ENCODE measurements at places on chromosomes 7 and 10.

DNA sequence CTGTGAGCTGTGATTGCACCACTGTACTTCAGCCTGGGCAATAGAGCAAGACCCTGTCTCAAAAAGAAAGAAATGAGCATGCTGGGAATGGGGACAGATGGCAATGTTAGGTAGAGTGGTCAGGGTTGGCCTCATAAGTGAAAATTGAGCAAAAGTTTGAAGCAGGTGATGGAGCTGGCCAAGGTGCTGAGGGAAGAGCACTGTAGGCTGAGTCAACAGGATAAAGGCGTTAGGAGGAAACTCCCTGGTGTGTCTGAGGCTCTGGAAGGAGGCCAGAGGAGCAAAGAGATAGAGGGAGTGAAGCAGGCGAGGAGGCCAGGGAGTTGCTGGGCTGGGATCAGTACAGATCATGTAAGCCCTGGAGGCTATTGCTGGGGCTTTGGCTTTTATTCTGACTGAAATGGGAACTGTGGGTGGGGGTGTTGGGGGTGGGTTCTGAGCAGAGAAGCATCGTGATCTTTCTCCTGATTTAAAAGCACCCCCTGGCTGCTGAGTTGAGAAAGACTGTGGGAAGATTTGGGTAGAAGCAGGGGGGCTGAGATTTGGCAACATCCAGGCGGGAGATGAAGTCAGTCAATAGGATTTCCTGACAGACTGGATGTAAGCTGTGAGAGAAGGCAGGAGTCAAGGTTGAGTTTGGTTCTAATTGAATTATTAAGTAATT, 52.5 kb upstream of the VKORC1L1 start:
- no peak for DNase-seq

GRCh38 chr10:130038611-130039109, 72.0 kb downstream of the C10orf143 start:
- DNase-seq, result no peak

- DNase-seq, result no peak
Measured at GRCh38 chr7:73437621-73438416, 4.2 kb downstream of the FZD9 start.

- no peak for DNase-seq
Measured at GRCh38 chr7:31705377-31705776, 18.4 kb downstream of the PPP1R17 start.

GRCh38 chr10:117483056-117483590, 59.4 kb upstream of the EMX2 start:
- no peak for DNase-seq

- no peak for DNase-seq
Measured at GRCh38 chr10:100889546-100889945, 23.2 kb upstream of the SLF2 start.

DNA sequence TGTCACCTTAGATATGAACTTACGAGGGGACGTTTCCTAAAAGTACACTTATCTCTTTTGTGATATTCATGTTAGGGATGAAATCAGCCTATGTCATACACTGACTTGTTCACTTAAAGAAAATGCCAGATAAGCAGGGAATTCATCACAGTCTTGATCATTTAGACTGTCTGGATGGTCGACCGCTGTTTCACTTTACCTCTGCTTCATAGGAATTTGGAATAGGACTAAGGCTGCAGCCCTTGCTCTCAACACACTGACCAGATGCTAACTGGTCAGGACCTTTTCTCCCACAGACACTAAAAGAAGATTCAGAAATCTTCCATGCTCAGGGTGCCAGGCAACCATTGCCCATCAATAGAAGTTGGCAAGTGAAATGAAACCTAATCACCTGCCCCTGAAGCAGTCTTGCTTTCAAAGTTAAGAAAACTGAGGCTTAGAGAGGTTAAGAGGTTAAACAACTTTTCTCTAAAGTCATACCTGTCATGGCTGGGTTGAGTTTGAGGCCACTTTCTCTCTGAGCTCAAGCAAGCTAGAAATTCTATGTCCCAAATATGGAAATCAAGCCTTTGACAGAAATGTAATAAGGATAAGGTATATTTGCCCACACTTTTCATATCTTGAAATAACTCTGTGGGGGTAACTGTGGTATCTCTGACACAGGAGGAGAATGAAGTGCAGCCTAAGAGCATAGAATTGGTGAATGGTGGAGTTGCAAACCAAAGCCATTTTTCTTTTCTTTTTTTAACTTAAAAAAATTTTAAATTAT, 77.1 kb downstream of the MAP3K8 start:
- DNase-seq, result no peak

DNA sequence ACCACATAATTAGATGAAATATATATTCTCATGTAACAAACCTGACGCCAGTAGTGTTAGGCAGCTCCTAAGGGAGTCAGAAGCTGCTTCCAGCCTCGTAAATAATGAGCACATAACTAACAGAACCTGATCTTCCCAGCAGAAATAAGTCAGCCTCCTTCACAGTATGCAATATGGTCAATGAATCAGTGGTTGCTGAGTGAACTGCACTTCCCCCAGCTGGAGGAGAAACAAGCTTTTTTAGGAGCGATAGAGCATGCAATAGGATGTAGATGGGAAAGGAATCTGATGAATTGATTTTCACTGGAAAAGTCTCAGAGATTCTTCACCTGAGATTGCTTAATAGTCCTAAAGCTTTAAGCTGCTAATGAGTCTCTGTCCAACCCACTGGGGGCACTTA, 337.2 kb upstream of the LRGUK start:
- peak; percentile 37 for DNase-seq
